Fibroblast of lung (primary cell): ENCODE measurements at places on chromosomes 1 and 21.

- H3K4me1 ChIP-seq, result peaks cover 12% of the 10 kb centered on the region
- peak; percentile 98 for DNase-seq
- H3K4me3 ChIP-seq, result no peak overlapping the region
These were observed 302.0 kb downstream of the DUSP10 start for GRCh38 chr1:221439747-221440501.

DNA sequence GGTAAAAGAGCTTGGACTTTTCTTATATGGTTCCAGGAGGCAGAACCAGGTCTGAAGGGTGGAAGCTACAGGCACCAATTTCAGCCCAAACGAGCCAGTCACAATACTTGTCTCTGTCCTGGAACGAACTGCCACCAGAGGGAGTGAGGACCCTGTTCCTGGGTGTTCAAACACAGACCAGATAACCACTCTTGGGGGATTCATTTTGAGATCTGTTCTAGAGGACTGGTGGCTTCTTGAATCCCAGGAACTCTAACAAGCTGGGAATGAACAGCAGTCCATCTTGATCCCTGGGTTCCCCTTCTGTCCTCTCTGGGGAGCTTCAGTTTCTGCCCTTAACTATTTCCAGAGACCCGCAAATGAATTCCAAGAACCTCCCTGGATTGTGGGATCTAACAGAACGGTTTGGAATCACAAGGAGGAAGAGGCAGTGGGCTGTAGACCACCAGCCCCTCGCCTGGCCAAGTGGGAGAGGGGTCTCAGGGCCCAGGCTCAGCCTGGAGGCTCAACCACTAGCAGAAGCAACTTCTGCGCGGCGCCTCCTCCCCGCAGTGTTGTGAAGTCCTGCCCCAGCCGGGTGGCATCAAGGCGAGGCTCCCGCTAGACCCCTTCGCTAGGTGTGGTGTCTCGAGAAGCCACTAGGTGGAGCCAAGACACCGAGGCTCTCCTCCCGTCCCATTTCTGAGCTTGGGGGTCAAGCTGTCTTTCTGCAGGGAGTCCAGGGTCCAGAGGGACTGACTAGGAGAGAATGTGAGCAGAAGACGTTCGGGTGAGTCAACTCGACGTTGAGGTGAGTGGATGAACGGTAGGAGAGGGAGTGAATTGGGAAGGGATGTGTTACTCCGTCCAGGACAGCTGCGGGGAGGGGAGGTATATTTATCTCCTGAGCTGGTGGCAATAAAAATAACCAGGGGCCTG lies 12.1 kb upstream of the NES start:
- peaks cover 15% of the 10 kb centered on the region for H3K4me1 ChIP-seq
- no peaks in the 10 kb centered on the region for H3K36me3 ChIP-seq
- peak; percentile 78 for DNase-seq

GRCh38 chr1:163928069-163928468 lies 606.3 kb downstream of the NUF2 start:
- no peaks in the 10 kb centered on the region for H3K36me3 ChIP-seq
- H3K27ac ChIP-seq, result no peak overlapping the region
- no peaks in the 10 kb centered on the region for H3K27me3 ChIP-seq

GRCh38 chr1:53367503-53368313 lies 39.8 kb upstream of the LRP8 start:
- DNase-seq, result no peak
- H3K4me3 ChIP-seq, result no peak overlapping the region
- no peak overlapping the region for H3K27ac ChIP-seq
- no peaks in the 10 kb centered on the region for H3K4me1 ChIP-seq

- H3K36me3 ChIP-seq, result no peaks in the 10 kb centered on the region
- H3K4me3 ChIP-seq, result no peak overlapping the region
- H3K27me3 ChIP-seq, result peaks cover 27% of the 10 kb centered on the region
- no peak for DNase-seq
- H3K4me1 ChIP-seq, result peaks cover 5% of the 10 kb centered on the region
These were observed 53.5 kb upstream of the PRELP start for GRCh38 chr1:203422116-203422515.

DNA sequence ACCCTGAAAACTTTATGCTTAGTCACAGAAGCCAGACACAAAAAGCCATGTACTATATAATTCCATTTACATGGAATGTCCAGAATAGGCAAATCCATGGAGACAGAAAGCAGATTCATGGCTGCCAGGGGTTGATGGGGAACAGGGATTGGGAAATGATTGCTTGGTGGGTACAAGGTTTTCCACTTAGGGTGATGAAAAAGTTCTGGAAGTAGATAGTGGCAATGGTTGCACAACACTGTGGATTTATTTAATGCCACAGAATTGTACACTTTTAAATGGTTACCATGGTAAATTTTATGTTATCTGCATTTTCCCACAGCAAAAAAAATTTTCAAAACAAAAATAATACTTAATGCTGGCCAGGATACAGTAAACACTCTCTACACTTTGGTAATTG lies 40.6 kb downstream of the ENAH start:
- no peaks in the 10 kb centered on the region for H3K27me3 ChIP-seq
- DNase-seq, result no peak
- H3K27ac ChIP-seq, result no peak overlapping the region
- H3K4me3 ChIP-seq, result no peak overlapping the region
- no peaks in the 10 kb centered on the region for H3K4me1 ChIP-seq

- no peaks in the 10 kb centered on the region for H3K36me3 ChIP-seq
- peak; percentile 79 for DNase-seq
- H3K4me1 ChIP-seq, result no peaks in the 10 kb centered on the region
- no peaks in the 10 kb centered on the region for H3K27me3 ChIP-seq
- no peak overlapping the region for H3K27ac ChIP-seq
These were observed 61.5 kb upstream of the RAB4A start for GRCh38 chr1:229209386-229209785.

DNA sequence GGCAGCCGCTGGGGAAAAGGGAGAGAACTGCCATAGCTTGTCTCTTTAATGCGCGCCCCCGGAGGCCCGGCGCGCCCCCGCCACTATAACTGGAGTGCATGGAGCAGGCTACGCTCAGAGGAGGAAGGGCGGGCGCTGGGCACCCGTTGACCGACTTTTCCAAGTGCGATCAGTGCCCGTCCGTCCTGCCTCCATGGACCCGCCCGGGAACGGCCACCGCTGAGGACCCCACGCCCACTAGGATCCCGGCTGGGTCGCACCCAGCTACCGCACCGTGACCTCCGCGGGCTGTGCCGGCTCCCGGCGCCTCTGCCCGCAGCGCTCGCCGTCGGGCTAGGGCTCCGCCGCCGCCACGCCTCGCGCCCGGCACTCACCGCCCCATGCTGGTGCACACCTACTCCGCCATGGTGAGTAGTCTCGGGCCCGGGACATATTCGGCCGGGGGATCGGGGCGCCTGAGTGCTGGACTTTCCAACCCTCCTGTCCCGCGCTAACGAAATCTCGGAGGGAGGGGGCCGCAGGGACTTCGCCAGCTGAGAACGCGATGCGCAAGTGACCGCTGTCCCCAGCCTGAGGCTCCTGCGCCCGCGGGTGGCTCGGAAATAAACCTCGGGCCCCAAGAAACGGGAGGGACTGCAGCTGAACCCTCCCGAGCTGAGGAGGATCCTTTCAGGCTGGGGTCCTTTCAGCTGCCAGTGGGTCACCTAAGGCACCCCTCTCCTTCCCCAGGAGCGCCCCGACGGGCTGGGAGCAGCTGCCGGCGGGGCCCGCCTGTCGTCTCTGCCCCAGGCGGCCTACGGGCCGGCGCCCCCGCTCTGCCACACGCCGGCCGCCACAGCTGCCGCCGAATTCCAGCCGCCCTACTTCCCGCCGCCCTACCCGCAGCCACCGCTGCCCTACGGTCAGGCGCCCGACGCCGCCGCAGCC lies at the start of gene TFAP2E:
Gene TFAP2E, plus strand, starts transcription at position 117 of the 927 bp plus-strand sequence. Its CDS starts 264 bp downstream, at position 381.
- no peaks in the 10 kb centered on the region for H3K36me3 ChIP-seq
- DNase-seq, result peak; percentile 32
- H3K4me3 ChIP-seq, result peak within 1 kb of the TSS; percentile 59
- no peaks in the 10 kb centered on the region for H3K4me1 ChIP-seq
- no peak within 1 kb of the TSS for H3K27ac ChIP-seq
- H3K27me3 ChIP-seq, result peaks cover 13% of the 10 kb centered on the region

- no peaks in the 10 kb centered on the region for H3K36me3 ChIP-seq
- H3K4me3 ChIP-seq, result peak overlapping the region; percentile 94
- H3K27me3 ChIP-seq, result no peaks in the 10 kb centered on the region
- peaks cover 4% of the 10 kb centered on the region for H3K4me1 ChIP-seq
- peak; percentile 82 for DNase-seq
These were observed 59.9 kb downstream of the TOR3A start for GRCh38 chr1:179141592-179142251.

GRCh38 chr1:89898150-89898549 lies 77.3 kb downstream of the LRRC8D start:
- no peak for DNase-seq
- no peak overlapping the region for H3K27ac ChIP-seq
- H3K4me1 ChIP-seq, result peaks cover 9% of the 10 kb centered on the region

GRCh38 chr1:71093938-71094337 lies 13.1 kb upstream of the ZRANB2 start:
- peak; percentile 14 for DNase-seq
- peaks cover 5% of the 10 kb centered on the region for H3K4me1 ChIP-seq
- H3K4me3 ChIP-seq, result no peak overlapping the region
- H3K27me3 ChIP-seq, result no peaks in the 10 kb centered on the region
- no peaks in the 10 kb centered on the region for H3K36me3 ChIP-seq
- no peak overlapping the region for H3K27ac ChIP-seq

GRCh38 chr1:64915381-64916274 lies 50.7 kb downstream of the JAK1 start:
- H3K36me3 ChIP-seq, result no peaks in the 10 kb centered on the region
- no peaks in the 10 kb centered on the region for H3K27me3 ChIP-seq

DNA sequence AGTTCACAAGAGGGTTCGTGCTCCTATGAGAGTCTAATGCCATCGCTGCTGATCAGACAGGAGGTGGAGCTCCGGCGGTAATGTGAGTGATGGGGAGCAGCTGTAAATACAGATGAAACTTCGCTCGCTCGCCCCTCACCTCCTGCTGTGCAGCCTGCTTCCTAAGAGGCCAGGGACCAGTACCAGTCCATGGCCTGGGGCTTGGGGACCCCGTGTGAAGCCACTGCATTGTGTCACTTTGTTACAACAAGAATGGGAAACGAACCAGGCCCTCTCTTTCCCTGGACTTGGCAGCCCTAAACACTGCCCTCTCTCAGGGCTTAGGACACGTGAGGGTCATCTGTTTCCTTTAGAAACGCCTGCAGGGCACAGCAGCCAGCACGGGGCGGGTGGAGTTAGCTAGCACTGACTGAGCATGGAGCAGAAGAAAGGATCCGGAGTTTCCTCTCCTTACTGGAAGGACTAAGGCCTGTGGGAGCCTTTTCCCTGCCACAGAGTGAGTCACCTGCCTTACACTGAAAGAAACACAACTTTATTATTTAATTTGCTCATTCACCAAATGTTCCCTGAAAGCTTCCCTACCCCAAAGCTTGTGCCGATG lies 185.2 kb upstream of the TMEM51 start:
- H3K4me1 ChIP-seq, result peaks cover 25% of the 10 kb centered on the region
- no peaks in the 10 kb centered on the region for H3K27me3 ChIP-seq
- peak; percentile 84 for DNase-seq
- H3K36me3 ChIP-seq, result no peaks in the 10 kb centered on the region

- H3K4me1 ChIP-seq, result no peaks in the 10 kb centered on the region
- H3K27me3 ChIP-seq, result no peaks in the 10 kb centered on the region
- no peak overlapping the region for H3K27ac ChIP-seq
- no peak for DNase-seq
- H3K4me3 ChIP-seq, result no peak overlapping the region
- no peaks in the 10 kb centered on the region for H3K36me3 ChIP-seq
These were observed 10.2 kb upstream of the CACHD1 start for GRCh38 chr1:64459743-64460142.

GRCh38 chr21:44726826-44727225 lies 15.5 kb upstream of the TSPEAR start:
- peaks cover 14% of the 10 kb centered on the region for H3K27me3 ChIP-seq
- H3K4me3 ChIP-seq, result no peak overlapping the region
- H3K4me1 ChIP-seq, result no peaks in the 10 kb centered on the region
- no peak for DNase-seq

DNA sequence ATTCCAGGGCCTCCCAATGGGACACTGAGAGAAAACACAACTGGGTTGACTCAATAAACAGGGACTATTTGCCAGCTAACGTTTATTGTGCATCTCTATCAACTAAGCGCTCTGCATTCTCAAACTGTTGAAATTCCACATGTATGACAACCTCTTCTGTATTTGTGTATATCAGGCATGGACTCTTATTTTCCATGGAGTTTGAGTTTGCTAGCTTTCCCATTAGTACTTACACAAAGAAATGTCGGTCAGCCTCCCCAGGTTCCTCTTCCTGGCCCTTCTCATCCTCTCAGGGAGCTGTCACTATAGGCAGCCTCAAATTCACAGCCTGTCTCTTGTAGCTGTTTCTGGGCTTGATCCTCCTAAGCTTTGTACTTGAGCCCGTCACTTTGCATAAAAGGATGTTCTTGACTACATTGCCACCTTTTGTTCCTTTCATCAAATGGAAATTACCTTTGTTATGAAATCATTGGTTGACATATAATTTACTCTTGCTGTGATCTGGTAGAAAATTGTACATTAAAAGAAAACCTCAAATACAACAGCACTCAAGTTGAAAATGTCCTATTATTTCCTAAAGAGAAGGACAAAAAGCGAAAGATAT lies 60.0 kb upstream of the NTPCR start:
- H3K27me3 ChIP-seq, result no peaks in the 10 kb centered on the region
- H3K4me3 ChIP-seq, result no peak overlapping the region
- no peaks in the 10 kb centered on the region for H3K36me3 ChIP-seq
- H3K4me1 ChIP-seq, result no peaks in the 10 kb centered on the region
- peak; percentile 51 for DNase-seq

GRCh38 chr1:167502719-167503462 lies 15.4 kb downstream of the CD247 start:
- DNase-seq, result no peak
- no peak overlapping the region for H3K4me3 ChIP-seq
- H3K4me1 ChIP-seq, result no peaks in the 10 kb centered on the region
- H3K36me3 ChIP-seq, result no peaks in the 10 kb centered on the region
- no peak overlapping the region for H3K27ac ChIP-seq

GRCh38 chr1:160122978-160123495 lies 7.5 kb downstream of the ATP1A2 start:
- H3K36me3 ChIP-seq, result no peaks in the 10 kb centered on the region
- H3K4me3 ChIP-seq, result no peak overlapping the region
- H3K27ac ChIP-seq, result no peak overlapping the region
- peaks cover 13% of the 10 kb centered on the region for H3K27me3 ChIP-seq
- peaks cover 4% of the 10 kb centered on the region for H3K4me1 ChIP-seq

DNA sequence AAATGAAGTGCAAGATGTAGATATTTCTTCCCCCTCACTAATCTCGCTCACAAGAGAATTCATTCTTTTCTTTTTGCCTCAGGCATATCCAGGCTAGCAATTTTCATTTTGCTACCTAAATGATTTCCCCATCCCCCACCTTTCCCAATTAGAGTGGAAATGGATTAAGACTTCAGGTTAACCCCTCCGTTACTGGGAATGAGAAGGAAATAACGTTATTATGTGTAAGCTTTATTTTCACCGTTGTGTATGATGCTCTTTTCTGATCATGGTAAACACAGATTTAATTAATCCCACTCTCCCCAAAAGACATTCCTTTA lies 143.9 kb downstream of the RUNX1 start:
- H3K27ac ChIP-seq, result no peak overlapping the region
- no peaks in the 10 kb centered on the region for H3K36me3 ChIP-seq
- no peak for DNase-seq
- H3K27me3 ChIP-seq, result no peaks in the 10 kb centered on the region
